ENCODE measurements at places on chromosomes 13 and 19.

DNA sequence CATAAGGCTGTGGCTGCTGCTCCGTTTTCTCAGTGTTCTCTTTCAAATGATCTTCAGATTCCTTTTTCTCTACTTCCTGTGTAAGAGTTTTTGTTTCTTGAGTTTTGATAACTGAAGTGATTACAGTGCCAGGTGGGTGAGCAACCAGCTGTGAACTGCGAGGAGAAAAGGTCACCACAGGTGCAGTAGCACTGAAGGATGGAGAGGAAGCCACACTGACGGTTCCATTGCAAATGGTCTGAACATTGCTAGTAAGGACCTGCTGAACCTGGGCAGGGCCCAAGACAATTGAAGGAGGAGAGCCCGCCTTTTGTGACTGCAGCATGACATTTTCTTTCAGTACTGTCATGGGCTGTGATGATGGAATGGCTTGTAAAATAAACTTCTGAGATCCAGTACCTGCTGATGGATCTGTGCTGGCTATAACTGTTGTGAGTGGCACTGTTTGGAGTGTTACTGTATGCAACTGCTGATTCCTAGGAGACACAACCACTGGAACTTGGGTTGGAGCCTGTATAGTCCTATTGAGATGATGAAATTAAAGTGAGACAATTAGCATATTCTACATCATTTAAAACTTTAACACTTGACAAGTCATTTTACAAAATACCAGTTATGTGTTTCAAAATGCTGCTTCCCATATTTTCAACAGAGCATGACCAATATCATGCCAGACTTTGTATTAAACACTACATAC is 85.5 kb downstream of the ELF1 start:
- DNase-seq, result no peak

- no peak for DNase-seq
These were observed 404.5 kb downstream of the KCTD12 start for GRCh38 chr13:76481738-76482137.

GRCh38 chr13:40148101-40148500 is 492.6 kb downstream of the COG6 start:
- no peak for DNase-seq

- no peak for DNase-seq
These were observed 16.2 kb downstream of the MYCBP2 start for GRCh38 chr13:77310579-77311279.

GRCh38 chr13:99385940-99386339 is 78.7 kb upstream of the GPR183 start:
- DNase-seq, result no peak

- DNase-seq, result no peak
These were observed 1.7 kb upstream of the PRAM1 start for GRCh38 chr19:8504171-8504570.

DNA sequence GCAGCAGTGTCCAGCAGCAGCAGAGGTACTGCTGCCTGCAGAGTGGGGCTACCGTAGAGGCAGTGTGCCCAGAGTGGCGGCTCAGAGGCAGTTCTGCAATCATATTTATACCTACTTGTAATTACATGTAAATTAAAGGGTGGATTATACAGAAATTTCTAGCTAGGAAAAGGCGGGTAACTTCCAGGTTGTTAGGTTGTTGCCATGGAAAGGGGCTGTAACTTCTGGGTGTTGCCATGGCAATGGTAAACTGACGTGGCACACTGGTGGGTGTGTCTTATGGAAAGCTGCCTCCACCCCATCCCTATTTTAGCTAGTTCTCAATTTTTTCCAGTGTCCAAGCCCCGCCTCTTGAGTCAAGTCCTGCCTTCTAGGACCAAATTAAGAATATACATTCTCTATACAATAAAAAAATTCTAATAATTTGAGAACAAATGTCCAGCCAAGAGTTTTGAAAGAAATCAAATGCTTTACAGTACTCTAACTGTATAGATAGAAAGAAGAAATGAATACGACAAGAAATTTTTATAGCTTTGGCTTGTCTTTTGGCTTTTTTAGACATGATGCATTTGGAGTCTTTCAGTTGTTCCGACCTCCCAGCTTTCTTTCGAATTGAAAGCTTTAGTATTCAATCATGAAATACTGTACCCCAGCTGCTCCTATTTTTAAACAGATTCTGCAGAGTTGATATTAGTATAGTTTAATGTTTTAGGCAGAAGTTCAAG is 816.6 kb downstream of the DIAPH3 start:
- DNase-seq, result no peak

DNA sequence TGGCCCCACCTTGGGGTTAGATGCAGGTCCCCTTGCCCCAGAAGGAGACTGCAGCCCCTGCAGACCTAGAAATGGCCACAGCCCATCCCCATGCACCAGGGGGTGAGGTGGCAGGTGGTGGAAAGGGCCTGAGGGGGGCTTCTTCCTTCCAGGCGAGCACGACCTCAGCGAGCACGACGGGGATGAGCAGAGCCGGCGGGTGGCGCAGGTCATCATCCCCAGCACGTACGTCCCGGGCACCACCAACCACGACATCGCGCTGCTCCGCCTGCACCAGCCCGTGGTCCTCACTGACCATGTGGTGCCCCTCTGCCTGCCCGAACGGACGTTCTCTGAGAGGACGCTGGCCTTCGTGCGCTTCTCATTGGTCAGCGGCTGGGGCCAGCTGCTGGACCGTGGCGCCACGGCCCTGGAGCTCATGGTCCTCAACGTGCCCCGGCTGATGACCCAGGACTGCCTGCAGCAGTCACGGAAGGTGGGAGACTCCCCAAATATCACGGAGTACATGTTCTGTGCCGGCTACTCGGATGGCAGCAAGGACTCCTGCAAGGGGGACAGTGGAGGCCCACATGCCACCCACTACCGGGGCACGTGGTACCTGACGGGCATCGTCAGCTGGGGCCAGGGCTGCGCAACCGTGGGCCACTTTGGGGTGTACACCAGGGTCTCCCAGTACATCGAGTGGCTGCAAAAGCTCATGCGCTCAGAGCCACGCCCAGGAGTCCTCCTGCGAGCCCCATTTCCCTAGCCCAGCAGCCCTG is 4.2 kb upstream of the F10 start:
- no peak for DNase-seq

DNA sequence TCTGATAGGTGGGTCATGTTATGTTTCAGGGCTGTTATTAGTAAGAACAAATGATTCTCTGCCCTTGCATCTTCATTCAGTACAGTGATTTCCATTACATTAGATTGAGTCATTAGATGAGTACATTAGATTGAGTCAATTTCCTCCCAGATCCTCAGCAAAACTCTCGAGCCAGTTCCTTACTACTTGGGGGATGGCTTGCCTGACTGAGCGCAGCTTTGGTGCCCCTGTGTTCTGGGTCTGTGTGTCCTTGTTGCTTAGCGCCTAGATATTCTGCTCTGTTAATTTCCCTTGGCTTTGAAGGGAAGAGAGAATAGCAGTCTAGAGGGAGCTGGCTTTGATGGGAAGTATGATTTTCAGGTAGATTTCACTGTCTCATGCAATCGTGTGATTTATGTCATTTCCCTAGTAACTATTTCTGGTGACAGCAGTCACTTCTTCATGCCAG is 19.1 kb upstream of the SCEL start:
- DNase-seq, result no peak

- DNase-seq, result peak; percentile 29
These were observed 77.8 kb downstream of the TUBGCP3 start for GRCh38 chr13:112510002-112510780.

DNA sequence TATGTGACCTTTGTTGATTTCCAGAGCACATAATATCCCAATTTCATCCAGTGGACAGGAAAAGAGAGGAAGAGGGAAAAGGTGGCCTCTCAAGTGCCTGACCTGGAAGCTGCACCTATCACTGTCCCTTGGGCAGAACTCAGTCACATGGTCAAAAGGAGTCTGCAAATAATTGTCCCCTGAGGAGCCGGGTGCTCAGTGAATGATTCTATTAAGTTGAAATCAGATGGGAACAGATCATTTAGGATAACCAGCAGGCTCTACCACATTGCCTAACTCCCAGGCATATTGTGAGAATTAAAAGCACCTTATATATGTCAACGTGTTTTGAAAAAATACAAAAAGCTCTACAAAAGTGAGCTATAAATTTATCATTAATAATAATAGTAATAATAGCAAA is 6.8 kb downstream of the KL start:
- DNase-seq, result no peak

DNA sequence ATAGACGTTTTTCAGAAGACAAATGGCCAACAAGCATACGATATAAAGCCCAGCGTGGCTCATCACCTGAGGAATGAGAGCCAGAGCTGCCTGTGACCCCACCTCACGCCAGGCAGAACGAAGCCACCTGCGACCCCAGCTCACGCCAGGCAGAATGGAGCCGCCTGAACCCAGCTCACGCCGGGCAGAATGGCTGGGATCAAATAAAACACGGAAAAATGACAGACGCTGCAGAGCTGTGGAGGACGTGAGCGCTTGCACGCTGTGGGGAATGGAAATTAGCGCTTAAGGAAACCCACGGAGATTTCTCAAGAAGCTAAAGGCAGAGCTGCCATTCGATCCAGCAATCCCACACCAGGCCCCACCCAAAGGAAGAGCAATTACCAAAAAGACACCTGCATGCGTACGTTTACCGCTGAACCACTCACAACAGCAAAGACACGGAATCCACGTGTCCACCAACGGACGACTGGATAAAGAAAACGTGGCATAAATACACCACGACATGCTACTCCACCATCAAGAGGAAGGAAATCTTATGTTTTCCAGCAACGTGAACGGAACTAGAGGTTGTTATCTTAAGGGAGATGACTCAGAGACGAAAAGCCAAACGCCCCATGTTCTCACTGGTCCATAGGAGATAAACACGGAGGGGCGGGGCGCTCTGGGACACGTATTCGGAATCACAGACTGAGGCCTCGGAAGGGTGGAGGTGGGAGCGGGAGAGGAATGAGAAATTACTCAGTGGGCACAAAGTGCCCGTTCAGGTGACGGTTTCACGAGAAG is 30.7 kb upstream of the C13orf46 start:
- DNase-seq, result no peak

GRCh38 chr13:28411831-28412353 is 83.0 kb downstream of the FLT1 start:
- DNase-seq, result no peak

DNA sequence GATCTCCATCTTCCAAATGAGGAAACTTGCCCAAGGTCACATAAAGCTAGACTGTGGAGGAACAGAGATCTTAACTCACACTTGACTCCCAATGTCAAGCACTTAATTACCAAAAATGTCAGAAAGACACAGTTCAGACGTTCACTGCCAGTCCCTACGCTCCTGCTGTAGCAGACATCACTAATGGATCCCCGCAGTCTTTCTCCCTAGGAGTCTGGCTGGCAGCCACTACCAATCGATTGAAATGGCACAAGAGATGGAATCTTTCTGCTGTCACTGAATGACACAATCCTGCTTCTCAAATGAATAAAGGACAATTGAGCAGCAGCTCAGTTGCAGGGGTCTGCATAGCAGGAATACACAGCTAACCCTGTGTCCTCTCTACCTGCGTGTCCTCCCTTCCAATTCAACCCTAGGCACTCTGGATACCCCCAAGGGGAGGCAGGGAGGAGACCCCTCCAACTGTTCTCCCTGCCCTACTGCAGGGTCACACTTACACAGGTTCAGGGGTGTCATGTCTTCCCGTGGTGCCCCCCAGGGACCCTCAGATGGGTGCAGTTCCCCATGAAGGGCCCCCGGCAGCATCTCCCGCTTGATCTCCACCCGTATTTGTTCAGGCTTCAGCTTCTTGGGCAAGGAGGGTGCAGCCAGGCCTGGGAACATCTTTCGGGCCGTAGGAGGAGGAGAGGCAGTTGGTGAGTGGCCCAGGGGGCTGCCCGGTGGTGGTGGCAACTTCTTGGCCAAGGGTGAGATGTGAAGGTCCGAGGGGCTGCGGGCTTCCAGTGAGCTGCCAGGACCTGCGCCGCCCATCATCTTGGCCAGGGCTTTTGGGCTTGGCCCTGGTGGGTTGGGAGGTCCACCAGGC is 7.9 kb upstream of the AKAP8L start:
- no peak for DNase-seq

DNA sequence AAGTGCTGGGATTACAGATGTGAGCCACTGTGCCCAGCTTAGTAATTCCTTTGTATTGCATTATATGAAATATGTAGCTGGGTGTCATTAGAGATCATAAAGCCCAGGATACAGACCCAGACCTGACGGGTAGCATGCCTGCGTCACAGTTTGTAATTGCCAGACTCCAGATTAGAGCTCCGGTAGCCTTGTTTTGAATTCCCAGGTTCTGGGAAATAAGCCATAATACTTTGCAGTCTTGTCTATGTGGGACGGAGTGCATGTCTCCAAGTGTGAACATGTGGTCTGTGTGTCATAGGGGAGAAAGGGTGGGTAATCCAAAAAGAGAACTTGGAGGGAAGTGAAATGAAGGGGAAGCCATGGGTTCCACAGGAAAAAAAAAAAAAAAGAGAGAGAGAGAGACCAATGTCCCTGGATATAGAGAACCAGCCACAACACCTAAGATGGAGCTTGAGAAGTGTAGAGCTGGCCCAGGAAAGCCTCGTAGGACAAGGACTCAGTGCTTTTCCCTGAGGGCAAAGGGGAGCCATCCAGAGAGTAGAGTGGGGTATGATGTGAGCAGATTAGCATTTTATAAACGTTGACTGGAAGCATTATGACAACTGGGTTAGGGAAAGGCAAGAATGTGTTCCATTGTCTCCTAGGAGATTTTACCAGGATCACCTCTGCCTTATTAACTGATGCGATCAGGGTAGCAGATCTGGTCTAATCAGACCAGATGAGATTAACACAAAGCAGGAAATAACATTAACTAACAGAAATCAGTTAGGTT is 2.6 kb downstream of the ZSCAN4 start:
- DNase-seq, result no peak

DNA sequence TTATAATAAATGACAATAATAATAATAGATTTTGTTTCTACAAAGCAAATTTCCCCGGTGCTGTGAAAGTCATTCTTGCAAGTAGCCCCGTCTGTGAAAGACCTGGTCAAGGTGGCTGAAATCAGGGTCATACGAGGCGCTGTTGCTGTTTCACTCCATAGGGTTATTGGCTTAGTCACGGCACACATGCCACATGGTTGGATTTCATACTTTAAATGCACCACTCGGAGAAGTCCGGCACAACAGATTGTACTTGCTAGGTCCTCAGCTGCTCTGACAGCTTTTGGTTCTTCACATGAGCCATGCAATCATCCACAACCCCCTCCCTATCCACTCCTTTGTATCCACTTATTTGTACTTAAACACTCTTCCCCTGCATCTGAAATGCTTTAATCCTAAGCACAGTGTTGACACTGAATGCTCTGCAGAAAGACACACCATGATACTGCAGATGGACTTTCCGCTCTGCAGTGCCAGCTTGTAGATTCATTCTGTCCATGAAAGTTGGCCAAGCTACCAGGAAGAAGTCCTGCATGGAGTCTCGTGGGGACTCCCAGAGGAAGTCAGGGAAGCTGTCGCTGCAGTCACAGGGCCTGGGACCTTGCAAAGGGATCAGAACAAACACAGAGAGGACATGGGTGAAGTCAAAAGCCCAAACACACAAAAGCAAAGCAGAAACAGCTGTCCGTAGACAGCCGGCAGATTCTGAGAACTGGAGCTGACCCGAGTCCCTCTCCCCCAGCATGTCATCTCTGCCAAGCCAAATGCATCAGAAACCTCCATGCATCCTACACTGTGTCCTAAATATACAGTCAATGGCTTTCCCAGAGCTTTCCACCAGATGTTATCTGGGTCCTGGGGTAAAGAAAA is 124.6 kb downstream of the COL4A2 start:
- DNase-seq, result no peak

DNA sequence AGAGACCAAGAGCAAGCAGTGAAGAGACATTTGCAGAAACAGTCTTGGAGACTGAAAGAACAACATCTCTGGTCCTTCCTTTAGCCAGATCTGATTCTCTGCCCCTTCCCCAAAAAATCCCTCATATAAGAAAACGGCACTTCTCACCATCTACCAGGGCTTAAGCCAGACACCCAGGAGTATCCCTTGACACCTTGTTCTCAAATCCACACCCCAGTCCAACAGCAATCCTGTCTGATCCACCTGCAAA is 1.7 kb upstream of the PLEKHG2 start:
- DNase-seq, result no peak

All from NCI-H1105 (cell line).